Fibroblast of skin of right biceps (primary cell): ENCODE measurements at places on chromosomes 6 and 20.

GRCh38 chr20:47591231-47591630 lies 89.5 kb downstream of the NCOA3 start:
- no peak for DNase-seq

DNA sequence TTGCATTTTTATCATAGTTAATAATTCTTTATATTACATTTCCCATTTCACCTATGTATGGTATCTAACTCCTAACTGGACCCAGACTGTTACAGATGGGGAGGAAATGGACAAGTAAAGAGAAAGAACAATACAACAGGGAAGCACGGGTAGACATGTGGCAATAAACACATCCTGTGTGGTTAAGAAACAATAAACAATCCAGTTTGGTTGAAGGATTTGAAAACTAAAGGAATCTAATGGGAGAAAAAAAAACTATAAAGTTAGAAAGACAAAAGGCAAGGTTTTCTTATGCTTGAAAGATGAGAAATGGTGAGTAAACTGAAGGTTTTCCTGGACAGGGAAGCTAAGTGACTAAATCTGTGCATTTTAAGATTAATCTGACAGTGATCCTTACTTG lies 34.9 kb upstream of the ALDH8A1 start:
- no peak for DNase-seq

- no peak for DNase-seq
These were observed 32.4 kb downstream of the LY86 start for GRCh38 chr6:6620766-6621425.

DNA sequence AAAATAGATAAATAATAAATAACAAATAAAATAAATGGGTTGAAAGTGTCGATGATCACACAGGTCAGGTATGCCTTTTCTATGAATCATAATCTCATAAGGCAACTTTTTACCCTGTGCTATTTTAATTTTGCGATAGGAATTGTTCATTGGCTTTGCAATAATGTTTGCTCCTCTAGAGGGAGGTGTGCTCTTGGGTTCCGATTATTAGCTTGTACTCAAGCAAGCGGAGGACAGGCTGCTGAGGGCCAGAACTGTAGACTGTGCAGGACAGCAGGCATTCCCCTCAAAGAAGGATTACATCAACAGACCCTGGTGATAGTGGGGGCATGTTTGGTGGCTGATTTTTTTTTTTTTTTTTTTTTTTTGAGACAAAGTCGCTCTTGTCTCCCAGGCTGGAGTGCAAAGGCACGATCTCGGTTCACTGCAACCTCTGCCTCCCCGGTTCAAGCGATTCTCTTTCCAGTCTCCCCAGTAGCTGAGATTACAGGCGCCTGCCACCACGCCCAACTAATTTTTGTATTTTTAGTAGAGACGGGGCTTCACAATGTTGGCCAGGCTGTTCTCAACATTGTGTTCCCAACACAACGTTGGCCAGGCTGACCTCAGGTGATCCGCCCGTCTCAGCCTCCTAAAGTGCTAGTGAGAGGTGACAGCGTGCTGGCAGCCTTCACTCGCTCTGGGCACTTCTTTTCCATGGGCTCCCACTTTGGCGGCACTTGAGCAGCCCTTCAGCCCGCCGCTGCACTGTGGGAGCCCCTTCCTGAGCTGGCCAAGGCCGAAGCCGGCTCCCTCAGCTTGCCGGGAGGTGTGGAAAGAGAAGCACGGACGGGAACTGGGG lies 35.6 kb downstream of the RIOK1 start:
- DNase-seq: peak; percentile 61

GRCh38 chr20:62332989-62333819 lies 30.4 kb downstream of the ADRM1 start:
- DNase-seq: no peak

- peak; percentile 56 for DNase-seq
These were observed 685.7 kb downstream of the BCKDHB start for GRCh38 chr6:80792151-80792550.
